HS-5 (cell line): ENCODE measurements at places on chromosomes 2 and 18.

GRCh38 chr2:15750433-15750814 lies 158.8 kb downstream of the DDX1 start:
- no peak for DNase-seq

DNA sequence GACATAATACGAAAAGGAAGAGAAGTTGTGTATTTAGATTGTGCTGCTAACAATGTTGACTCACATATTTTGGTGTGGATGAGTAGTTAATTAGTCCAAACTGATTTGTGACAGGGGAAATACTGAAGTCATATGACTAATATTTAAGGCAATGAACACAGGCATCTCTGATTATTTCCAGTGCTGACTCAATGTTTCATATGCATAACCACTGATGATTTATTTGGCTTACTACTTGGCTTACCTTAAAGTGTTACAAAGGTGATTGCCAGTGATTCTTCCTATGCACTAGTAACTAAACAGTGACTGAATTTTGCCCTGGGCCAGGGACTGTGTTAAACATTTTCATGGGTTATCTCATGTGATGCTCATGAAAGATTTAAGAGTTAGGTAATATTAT lies 722.6 kb downstream of the METTL4 start:
- DNase-seq, result no peak

- no peak for DNase-seq
Observed at GRCh38 chr18:331221-331821, 63.5 kb upstream of the THOC1 start.

DNA sequence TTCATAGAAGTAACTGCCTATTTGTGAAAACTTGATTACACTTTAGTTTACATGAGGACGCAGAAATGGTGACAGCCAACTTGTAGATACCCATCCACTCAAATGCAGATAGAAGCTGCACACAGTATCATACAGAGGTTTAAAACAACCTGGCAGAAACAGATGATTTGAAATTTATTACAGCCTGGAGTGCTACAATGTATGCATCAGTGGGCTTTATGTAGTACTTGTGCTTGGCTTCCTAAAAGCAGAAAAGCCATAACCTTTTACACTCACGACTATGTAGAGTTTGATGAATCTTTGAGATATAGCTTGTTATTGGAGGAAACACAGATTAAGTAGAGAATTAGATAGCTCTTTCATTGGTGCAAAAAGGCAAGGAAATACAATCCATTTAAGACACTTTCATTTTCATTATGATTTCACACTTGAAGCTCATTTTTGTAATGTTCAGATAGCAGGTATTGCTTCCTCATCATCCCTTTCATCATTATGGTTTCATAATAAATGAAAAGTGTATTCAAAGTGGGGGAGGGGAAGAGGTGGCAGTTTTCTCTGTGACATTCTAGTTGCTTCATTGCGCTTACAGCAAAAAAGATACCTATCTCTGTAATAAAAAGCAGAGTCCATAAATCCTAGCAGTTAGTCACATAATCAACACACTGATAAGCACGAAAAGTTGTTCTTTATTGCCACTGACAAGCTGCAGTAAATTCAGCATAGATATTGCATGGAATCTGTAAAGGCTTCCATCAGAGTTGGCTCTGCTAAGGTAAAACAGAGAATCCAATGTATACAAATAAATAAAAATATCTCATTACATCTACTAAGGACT lies 789.8 kb upstream of the FSHR start:
- DNase-seq, result no peak

DNA sequence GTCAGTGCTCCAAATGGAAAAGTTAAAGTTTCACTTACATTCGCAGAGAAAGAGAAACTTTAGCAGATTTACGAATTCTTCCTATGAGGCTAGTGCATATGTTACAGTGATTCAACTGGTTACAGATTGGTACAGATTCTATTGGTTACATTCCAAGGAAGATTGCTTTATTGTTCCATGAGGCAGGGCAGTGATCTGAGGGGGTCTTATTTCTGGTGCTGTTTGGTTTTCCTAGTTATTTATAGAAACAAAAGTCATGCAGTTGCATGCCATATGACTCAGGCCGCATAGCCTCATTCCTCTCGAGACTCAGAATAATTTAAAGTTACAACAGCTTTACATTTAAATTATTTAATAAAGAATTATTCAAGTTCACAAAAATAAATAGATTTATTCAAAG lies 385.4 kb upstream of the SYT4 start:
- DNase-seq, result peak; percentile 63

DNA sequence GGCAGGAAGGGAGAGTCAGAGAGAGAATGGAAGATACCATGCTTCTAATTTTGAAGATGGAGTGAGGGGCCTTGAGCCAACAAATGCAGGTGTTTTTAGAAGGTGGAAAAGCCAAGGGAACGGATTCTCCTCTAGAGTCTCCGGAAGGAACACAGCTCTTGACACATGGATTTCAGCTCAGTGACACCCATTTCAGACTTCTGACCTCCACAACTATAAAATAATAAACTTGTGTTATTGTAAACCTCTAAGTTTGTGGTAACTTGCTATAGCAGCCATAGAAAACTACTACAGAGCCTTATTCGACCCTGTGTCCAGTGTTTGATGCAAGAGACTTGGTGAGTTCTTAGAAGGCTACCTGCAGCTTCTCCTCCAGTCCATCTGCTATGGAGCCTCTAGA lies 7.8 kb downstream of the IL1F10 start:
- DNase-seq, result no peak

DNA sequence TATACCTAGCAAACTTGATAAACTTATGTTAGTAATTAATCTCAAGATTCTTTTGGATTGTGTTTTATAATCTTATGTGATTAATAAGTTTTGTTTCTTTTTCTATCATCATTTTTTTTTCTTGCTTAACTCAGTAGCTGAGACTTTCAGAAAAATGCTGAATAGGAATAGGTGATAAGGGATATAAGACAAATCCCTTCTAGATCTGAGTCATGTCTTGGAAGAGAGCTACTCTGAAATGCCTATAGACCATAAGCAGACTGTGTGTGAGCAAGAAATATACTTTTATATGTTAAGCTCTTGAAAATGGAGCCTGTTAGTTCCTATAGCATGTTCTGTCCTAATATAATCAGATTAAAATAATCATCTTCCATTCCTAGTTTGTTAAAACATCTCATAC lies 29.6 kb downstream of the CYBRD1 start:
- no peak for DNase-seq
